ENCODE measurements at places on chromosomes 12 and 14. TPM values are rescaled to one million over a fixed set of nuclear protein-coding genes. Genes with fewer than 3 reads are reported as not detected.

The MUCL1 gene
- total RNA-seq: not detected

The C12orf42 gene
- 1.0 TPM for total RNA-seq

The CABP1 gene
- total RNA-seq: 0.52 TPM

The KLHL33 gene
- 2.1 TPM for total RNA-seq

The MFAP5 gene
- total RNA-seq: 246 TPM

The FAM181A gene
- not detected for total RNA-seq

The DPPA3 gene
- not detected for total RNA-seq

The ANO4 gene
- 0.52 TPM for total RNA-seq

The SIX1 gene
- 45.4 TPM for total RNA-seq

The GPR65 gene
- total RNA-seq: 0.52 TPM

The TMEM63C gene
- 3.1 TPM for total RNA-seq

All from skeletal muscle tissue (tissue), 5 donors.